ENCODE measurements at places on chromosomes 16 and 17.

GRCh38 chr17:35588196-35588920 is 1.2 kb downstream of the AP2B1 start:
- DNase-seq, result peak; percentile 49

GRCh38 chr17:43383372-43383771 is 15.4 kb upstream of the ARL4D start:
- no peak for DNase-seq

DNA sequence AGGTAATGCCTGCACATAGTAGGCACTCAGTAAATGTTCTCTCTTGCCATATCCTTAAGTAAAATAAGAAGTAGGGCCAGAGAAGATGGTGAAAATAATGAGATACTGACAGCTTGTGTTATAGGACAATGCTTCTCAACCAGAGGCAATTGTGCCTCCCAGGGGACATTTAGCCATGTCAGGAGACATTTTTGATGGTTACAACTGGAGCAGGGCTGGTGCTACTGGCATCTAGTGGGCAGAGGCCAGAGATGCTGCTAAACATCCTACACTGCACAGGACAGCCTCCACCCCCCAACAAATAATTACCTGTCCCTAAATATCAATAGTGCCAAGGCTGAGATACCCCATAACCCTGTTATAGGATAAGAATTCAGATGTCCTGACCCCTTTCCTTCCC is 1.7 kb downstream of the RAD51D start:
- DNase-seq, result no peak

DNA sequence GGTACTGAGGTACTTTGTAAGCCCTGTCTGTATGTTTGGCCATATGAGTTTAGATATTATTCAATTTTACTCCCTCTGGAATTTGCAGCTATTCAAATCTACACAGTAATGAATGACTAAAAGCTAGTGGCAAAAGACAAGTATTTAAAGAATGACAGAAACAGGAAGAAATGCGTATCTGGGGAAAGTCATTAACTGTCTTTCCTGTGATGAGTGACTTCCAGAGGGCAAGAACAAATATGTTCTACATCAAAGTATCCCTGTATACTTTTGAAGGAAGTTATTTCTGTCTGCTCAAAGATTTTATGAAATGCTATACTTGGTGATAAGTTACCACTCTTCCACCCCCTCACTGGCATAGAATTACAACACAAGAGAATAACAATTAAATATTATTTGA is 489.3 kb upstream of the SOX9 start:
- DNase-seq, result no peak

GRCh38 chr17:3544365-3544764 is 13.2 kb downstream of the TRPV3 start:
- no peak for DNase-seq

- peak; percentile 77 for DNase-seq
Observed at GRCh38 chr16:23435500-23435899, 17.5 kb downstream of the COG7 start.

GRCh38 chr17:38469875-38470274 is 41.6 kb downstream of the ARHGAP23 start:
- peak; percentile 26 for DNase-seq

DNA sequence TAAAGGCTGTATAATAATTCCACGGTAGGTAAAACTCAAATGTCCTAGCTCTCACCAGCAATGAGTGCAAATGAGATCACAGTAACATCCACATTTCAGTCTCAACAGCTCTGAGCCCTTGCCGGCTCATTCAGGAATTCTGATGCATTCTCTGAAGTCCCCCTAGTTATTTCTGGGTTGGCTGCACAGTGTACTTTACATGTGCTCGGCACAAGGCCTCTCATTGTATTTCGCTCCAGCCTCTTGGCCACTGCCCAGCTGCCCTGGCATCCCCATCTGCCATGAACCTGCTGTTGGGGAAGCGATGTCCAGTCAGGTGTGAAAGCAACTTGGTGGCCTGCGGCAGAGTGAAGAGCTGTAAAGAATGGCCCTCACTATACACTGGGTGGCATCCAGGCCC is 14.3 kb downstream of the PRCD start:
- no peak for DNase-seq

- DNase-seq, result no peak
Observed at GRCh38 chr17:19298569-19299213, 61.5 kb downstream of the EPN2 start.

DNA sequence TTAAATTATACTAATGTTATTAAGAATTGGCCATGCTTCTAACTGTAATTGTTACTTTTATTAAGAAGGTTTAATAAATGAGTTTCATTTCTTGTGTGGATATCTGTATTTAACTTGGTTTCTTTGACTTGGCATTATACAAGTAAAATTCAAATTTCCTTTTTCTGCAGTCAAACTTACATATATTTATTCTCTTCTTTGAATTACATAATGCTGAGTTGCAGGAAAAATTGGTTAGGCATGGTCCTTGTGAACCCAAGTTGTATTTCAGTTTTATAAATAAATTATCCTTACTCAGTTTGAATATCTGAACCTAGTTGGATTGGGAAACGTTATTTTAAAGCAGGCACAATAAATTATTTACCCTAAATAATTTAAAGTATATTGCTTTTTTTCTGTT is 54.8 kb downstream of the NLK start:
- DNase-seq, result no peak

- no peak for DNase-seq
Observed at GRCh38 chr17:1041746-1042145, 44.8 kb downstream of the TIMM22 start.

DNA sequence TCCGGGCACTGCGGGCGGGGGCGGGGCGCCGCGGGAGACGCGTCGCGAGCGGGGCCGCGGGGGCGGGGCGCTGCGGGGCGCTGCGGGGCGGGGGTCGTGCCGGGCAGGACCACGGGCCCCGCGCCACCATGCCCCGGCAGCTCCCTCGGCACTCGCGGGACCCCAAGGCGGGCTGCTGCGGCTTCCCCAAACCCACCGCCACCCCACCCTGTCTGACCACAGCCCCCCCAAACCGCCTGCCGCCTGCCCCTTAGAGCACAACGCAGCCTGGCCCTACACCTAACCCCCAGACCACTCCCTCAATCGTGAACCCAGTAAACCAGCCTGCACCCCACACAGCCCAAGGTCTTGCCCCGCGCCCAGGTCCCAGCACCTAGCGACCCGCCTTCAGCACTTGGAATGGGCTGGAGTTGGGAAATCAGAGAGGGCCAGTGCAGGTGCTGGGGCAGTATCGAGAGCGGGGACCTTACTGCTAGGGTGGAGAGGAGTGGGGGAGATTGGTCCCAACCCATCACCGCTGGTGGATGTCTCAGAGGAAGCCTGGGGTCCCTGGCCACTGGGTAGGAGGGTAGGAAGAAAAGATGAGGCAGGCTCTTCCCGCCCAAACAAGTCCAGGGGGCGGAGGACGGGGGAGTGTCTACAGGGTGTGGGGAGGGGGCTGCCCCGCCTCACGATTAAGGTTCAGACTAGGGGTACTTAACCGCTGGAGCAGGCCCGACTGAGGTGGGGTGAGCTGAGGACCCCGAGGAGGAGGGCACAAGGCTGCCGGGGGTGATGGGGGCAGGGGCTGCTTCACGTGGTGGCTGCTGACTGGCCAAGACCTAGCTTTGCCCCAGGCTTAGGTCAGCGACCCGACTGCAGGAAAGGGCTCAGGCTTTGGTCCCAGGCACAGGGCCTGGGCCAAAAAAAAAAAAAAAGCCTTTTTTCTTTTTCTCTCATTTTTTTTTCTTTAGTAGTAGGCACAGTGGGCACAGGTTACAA is 539 bp upstream of the VAMP2 start:
- DNase-seq, result peak; percentile 30

GRCh38 chr17:56594320-56595107 is 1.0 kb downstream of the NOG start:
- DNase-seq, result no peak

DNA sequence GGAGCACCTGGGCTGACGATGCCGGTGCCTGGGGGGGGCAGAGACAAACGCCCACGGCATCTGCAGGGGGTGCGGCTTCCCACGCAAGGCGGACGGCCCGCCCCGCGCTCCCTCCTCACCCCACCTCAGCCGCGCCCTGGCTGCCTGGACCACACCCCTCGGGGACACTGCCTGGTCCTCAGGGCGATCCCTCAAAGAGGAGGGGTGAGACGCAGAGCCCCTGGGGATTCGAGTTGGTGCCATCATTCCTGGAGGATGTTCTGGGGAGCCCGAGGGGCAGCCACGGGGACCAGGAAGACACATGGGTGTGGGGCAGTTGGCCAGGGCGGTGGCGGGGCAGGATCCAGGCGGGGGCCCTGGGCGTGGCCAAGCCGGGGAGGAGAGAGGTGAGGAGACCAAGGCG is 3.9 kb downstream of the IGFALS start:
- DNase-seq, result no peak

DNA sequence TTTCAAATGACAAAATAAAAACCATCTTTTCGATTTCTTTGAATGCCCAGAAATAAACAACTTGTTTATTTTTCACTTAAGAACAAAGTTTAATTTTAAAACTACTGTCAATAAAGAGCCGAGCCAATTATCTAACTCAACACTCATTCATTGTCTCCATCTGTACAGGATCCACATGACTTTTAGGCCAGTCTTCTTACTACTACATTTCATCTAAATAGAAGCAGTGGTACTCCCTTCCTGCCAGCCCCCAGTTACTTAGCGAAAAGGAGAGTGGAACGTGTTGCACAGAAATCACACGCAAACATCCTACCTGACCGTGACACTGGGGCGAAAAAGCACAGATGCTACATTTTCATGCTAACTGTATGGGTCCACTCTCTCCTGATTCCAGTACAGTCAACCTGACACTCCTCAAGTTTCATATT is 1.2 kb downstream of the GNA13 start:
- no peak for DNase-seq

DNA sequence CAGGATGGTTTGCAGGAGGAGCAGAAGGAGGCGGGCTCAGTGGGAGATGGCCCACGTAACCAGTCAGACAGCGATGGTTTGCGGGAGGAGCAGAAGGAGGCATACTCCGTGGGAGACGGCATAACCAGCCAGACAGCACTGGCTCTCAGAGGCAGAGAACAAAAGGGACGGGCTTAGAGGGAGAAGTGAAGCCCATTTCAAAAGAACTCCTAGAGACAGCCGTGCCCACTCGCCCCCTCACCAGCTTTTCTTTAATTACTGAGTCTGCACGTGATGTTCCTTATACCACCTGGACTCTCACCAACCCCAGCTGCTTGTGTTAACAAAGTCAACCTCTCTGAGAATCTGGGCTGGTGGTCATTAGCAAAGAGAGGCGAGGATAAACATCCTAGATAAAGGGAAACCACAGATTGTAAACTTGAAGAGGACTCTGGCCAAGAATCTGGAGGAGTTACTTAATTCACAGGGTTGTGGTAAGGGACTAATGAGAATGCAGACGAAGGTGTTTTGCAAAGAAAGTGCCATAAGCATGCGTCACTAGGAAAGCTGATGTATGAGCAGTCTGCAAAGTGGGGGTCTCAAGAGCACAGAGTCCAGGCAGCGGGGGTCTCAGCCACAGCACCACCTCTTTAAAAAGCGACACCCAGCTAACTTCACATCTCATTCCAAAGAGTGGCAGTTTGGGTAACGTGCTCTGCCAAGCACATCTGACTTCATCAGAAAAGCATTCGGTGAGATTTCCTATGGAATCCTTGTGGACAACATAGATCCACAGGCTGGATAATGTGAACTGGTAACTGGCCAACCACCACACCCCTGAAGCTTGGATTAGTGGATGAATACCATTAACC is 51.7 kb downstream of the NXN start:
- no peak for DNase-seq

DNA sequence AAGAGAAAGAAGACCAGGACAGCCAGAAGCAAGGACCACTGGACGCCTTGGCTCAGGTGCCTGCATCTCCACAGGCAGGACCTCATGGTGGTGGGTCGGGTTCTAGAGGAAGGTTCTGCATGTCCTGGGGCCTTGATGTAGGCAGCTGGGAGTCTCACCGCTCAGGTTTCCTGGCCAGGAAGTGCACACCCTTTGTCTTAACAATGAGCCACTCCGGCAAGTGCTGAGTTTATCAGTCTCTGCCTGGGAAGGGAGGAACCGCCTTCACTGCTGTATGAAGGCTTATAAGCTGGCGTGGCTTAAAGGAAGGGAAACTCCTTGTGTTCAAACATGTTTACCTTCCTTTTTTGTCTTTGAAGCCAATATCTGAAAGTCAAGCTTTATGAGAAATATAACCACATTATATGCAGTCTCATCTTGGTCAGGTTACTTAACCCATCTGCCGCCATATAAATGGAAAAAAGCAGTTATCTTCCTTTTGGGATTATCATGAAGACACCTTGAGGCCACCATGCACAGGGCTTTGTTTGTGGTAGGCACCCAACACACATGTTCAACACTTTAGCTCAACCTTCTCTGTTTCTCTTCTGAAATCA is at the start of gene ST6GALNAC1:
Gene ST6GALNAC1, minus strand, starts transcription at position 205 of the 596 bp plus-strand sequence. Its CDS starts 119 bp downstream, at position 86.
- DNase-seq, result peak; percentile 85

DNA sequence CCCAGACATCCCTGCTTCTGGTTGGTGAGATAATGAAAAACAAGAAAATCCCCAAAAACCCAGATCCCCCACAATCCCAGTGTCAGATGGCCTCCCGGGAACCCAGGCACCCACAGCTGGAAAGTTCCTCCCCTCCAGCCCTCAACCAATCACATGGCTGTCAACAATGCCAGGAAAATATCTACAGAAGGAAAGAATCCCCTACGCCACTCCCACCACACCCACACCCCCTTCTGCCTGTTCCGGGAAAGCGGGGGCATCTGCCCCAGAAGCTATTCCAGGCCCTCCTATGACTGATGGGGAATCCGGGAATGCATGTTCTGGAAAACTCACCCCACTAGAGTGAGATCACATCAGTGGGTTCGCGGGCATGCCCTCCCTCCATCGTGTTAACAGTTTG is 1.8 kb downstream of the TMEM95 start:
- DNase-seq, result no peak

DNA sequence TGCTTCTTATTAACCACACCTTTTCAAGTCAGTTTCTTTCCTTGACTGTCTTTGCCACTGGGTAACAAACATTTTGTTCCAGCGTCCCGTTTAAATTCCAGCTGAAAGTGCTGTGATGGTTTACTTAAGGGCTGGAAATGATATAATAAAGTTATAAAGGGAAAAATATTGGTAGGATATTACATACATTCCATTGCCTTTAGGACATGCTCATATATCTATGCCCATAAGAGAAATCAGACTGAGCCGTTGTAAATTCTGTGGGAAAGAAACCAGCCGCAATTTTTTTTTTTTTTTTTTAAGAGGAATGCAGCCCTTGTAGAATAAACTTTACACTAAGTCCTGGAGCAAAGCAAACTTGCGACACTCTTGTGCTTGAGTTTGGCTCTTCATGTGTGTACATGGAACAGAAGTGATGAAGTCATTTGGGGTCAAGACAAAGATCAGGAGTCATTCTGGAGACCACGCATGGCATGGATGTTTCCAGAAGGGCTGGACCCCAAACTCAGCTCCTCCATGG is 210.9 kb downstream of the XYLT1 start:
- DNase-seq, result no peak

GRCh38 chr16:74078511-74079231 is 217.9 kb upstream of the PSMD7 start:
- DNase-seq, result no peak

GRCh38 chr16:63690961-63691360 is 1430.9 kb downstream of the CDH11 start:
- no peak for DNase-seq
